SK-N-MC (cell line): ENCODE measurements at places on chromosomes 3 and 15.

GRCh38 chr3:51568996-51569395, 30.5 kb downstream of the RAD54L2 start:
- no peak for DNase-seq

DNA sequence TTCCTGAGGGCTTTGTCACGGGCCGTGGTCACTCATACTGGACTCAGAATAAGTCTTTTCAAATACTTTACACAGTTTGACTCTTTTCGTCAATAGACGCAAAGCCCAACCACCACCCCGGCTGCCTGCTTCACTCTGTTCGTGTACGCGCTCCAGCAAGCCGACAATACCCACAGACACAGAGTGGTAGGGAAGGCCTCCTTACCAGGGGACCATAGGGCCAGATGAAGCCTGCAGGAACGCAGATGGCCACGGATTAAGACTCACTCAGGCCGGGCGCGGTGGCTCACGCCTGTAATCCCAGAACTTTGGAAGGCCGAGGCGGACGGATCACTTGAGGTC, 29.7 kb downstream of the EFCAB12 start:
- no peak for DNase-seq

- DNase-seq, result no peak
These were observed 75.4 kb upstream of the ROBO1 start for GRCh38 chr3:79843180-79843579.

DNA sequence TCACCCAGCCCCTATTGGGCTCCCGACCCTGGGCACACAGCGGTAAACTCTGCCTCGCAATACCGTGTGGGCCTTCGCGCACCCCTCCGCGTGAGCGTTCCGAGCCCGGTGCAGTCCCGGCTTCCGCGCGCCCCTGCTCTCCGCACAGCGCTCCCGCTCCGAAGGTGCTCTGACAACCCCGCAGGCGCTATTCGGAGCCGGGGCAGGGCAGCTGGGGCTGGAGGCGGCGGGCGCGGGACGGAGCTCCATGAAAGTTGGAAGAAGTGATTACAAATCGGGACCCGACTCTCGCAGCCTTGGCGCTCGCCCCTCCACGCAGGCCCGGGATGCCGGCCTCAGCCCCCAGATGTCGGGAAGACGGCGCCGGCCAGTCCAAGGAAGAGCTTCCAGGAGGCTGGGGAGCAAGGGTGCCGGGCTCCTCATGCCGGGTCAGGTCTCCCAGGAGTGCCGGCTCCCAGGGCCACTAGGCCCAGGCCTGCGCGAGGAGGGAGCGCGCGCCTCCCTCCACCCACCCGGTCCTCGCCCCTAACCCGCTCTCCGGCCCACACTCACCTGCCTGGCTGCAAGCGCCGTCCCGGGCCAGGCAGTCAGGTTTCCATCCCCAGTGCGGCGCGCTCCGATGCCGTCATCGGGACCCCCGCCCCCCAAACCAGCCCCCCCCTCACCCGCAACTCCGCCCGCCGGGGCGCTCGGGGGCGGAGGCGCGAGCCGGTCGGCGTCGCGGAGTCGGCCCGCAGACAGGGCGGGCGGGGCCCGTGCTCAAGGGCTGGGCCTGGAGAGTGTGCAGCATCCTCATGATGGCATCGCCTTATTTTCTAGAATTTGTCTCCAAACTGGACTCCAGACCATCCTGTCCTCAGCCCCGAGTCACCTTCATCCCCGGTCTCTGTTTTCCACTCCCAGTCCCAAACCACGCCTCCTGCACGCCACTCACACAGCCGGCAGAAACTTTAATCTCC, at the start of gene KIF7:
Gene KIF7 (minus strand): TSS at position 621 of the 959 bp plus-strand sequence. CDS start 2,537 bp downstream, outside the sequence.
- DNase-seq, result no peak

DNA sequence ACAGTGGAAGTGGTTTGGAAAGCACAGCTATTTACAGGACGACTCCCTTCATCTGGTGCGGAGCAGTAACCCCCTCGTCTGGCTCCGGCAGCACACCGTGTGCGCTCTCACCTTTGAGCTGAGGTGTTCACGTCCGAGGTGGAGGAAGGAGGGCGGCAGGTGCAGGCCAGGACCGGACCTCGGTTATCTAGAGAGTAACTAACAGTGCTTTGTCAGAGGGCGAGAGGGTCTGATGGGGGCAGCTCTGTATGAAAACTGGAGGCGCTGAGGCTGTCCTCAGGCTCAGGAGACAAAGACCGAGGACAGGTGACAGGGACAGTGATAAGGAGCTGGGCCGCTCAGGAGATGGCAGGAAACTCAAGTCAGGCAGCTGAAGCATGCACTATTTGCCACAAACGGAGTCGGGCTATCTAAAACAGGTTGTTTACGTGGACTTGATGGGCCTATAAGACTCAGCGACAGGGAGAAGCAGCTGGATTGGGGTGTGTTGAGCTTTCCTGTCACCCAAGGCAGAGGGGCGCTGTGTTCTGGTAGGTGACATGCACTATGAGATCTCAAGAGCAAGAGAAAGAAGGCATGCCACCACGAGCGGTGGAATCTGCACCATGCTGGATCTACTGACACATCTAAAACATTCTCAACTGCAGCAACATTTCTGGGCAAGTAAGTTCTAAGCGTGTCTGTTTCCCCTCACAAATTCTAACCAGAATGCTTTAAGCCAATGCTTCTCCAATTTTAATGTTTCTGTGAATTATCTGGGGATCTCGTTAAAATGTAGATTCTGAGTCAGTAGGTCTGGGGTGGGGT, 155.2 kb downstream of the XXYLT1 start:
- no peak for DNase-seq

DNA sequence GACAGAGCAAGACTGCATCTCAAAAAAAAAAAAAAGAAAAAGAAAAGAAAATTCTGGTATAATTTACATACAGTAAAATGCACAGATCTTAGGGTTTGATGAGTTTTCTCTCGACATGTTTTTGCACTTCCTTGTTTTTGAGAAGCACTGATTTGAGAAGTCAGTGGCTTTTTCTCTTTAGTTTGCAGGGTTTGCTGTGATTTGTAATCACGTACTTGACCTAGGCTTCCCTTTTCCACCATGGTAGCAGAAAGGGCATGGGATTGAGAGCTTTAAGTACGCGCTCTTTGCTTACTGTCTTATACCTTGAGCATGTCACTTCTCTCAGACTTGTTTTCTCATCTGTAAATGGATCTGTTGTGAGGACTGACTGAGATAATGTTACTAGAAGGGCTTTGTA, 4.1 kb downstream of the VHL start:
- no peak for DNase-seq

- DNase-seq, result no peak
These were observed 88.7 kb downstream of the CACNA2D3 start for GRCh38 chr3:54211097-54211496.

DNA sequence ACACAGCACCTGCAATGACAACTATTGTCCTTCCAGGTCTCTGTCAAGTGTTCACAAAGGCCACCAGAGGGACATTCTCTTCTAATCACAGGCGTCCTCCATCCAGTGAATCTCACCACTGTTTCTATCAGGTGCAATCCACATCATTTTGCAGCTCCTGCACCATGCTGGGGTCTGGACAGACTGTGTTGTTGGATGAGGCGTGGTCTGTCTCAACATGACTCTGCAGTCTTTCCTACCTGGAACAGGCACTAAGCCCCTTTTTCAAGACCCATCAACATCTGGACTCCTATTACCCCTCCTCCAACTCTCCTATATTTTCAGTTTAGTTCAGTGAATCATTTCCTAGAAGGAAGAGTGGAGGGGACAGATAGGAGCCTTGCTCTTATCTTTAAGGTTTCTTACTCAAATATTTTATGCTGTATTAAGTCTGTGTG, 31.5 kb upstream of the VEPH1 start:
- DNase-seq, result no peak

GRCh38 chr3:13932578-13933295, 52.9 kb upstream of the WNT7A start:
- no peak for DNase-seq

DNA sequence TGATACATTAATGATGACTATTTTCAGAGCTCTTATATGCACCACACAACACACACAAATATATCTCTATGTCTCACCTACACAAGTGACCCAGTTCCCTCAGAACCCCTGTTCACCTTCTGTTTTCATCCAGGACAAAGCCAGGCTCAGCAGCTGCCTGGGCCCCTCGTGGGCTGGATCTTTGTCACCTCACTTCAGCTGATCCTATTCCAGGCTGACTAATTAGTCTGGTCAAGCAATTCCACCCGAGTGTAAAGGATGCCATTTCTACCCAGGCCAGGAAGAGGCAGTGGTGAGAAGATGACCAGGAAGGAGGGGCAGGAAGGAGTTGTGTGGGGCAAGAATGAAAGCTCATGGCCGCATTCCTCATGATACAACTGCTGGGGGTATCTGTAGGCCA, 62.3 kb downstream of the DHX30 start:
- no peak for DNase-seq

GRCh38 chr3:139764936-139765335, 87.2 kb upstream of the NMNAT3 start:
- DNase-seq, result no peak

- DNase-seq, result no peak
These were observed 83.5 kb upstream of the PRR20G start for GRCh38 chr3:127371334-127371733.

DNA sequence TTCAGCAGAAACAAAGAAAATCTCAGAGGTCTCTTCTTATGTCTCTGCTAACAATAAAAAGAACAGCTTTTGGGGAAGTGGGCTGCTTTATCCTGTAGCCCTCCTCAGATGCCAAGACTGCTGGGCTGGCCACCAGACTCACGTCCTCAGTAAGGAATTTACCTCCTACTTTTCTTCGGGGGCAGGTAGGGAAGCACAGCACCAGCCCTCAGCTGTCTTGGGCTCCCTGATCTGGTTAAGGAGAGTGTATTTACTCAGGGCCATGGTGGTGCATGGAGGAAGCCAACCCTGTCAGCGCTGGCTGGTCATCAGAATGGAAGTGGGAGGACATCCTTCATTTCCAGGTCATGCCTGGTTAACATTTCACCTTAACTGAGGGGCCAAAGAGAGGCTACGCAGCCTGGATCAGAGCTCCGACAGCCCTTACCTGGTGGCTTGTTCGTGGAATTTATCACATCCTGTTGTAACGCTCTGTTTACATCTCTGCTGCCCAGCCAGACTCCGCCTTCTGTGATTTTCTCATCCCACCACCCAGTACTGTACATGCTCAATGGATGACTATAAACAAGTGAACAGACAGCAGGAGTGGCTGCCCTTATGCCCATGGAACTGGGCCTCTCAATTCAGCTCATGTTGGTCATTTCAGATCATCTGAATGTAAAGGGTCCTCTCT, 108.3 kb downstream of the IGF2BP2 start:
- no peak for DNase-seq

DNA sequence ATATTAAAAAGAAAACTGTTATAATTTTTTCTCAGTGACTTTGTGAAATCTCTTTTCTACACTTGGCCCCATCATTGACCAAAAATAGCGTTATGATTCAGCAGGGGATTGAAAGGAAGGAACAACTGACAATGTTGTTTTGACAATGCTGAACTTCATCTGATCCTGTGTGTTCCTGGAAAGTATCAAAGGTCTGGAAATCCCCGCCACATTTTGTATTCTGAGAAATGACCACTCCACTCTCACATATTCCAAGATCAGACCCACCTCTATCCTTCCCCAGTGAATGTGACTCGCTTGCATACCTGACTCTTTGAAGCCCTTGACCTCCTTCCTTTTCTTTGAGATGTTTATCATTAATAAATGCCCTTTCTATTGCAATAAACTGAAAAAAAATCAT, 9.7 kb upstream of the RIOX2 start:
- DNase-seq, result no peak

DNA sequence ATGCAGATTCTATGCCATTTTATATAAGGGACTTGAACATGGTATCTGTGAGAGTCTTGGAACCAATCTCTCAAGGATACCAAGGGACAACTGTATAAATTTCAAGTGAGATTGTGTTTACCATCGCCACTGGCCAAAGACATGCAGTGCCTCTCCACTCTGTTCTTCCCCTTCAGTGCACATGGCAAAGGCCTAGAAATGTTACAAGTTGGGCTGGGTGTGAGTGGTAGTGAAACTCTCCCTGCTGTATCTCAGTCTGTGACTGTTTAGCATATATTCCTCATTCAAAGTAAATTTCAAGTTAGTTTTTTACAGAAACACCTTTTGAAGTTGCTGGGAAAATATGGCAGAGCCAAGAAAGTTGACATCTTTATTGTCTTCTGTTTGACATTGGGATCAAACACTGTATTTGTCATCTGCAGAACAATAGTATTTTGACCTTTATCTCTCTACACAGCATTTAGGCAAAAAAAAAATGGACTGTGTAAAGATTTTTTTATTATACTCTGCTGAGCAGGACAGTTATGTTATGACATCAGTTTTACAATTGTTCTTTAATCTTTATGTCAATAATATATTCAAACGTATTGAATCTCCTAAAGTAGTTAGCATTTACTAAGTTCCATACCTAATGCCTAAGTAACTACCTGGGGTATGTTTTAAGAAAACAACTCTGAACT, 101.4 kb downstream of the CCNL1 start:
- no peak for DNase-seq

GRCh38 chr15:48336940-48337339, 5.7 kb downstream of the DUT start:
- DNase-seq, result no peak
